Activated T-helper 2 cell treated with anti-CD3 and anti-CD28 coated beads, Interferon-gamma antibody, Interleukin-2, Interleukin-4, amounts not matched to agents 10 μg/mL and 5 μg/mL and 100 μg/mL, durations not matched to agents 14 hours and 24 hours and 36 hours (primary cell): ENCODE measurements at places on chromosomes 16 and 17. TPM values are rescaled to one million over a fixed set of nuclear protein-coding genes. Genes with fewer than 3 reads are reported as not detected.

DNA sequence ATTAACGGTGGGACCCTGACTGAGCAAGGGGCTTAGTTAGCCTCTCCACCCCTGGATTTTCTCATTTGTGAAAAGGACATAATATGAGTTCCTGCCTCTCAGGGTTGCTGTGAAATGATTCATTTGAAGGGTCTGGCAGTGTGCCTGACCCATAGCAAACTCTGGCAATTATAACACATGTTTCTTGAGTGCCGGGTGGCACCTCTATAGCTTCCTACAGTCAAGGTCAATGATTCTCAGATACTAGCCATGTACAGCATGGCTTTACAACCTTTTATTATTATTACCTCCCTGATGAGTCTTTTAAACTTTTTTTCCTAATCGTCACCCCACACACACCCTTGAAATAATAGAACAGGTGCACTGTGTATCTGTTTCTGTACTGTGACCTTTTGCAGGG lies 42.1 kb downstream of the TMEM114 start:
- H3K27ac ChIP-seq = no peak overlapping the region
- H3K4me1 ChIP-seq = no peaks in the 10 kb centered on the region
- H3K27me3 ChIP-seq = no peaks in the 10 kb centered on the region
- DNase-seq = no peak

- H3K27me3 ChIP-seq = peaks cover 15% of the 10 kb centered on the region
- no peak overlapping the region for H3K4me3 ChIP-seq
- peaks cover 3% of the 10 kb centered on the region for H3K36me3 ChIP-seq
- no peak for DNase-seq
Observed at GRCh38 chr17:77720946-77721845, 237.3 kb upstream of the TNRC6C start.

DNA sequence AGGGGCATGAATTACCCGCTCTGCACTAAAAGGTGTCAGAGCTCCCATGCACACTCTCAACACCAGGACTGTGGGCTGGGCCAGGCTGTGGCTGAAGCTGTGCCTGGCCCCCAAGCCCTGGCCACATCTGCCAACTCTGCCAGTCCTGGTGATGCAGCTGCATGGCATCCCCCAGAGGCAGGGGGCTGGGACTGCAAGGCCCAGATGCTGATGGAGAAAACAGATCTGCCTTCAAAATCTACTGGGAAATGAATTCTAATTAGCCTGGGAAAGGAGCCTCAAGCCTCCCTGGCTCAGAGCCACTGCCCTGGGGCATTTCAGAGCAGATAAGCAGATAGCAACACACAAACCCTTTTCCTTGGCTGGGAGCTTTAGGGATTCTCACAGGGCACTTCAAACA lies 3.4 kb downstream of the CHST6 start:
- H3K27me3 ChIP-seq = peaks cover 17% of the 10 kb centered on the region
- no peak overlapping the region for H3K27ac ChIP-seq
- DNase-seq = no peak
- H3K4me1 ChIP-seq = peaks cover 2% of the 10 kb centered on the region

- no peaks in the 10 kb centered on the region for H3K27me3 ChIP-seq
- H3K36me3 ChIP-seq = peaks cover 49% of the 10 kb centered on the region
- DNase-seq = no peak
- H3K27ac ChIP-seq = peak overlapping the region; percentile 99
- H3K4me3 ChIP-seq = peak overlapping the region; percentile 96
- peaks cover 25% of the 10 kb centered on the region for H3K4me1 ChIP-seq
Observed at GRCh38 chr17:39462631-39463375, 1.5 kb downstream of the CDK12 start.

DNA sequence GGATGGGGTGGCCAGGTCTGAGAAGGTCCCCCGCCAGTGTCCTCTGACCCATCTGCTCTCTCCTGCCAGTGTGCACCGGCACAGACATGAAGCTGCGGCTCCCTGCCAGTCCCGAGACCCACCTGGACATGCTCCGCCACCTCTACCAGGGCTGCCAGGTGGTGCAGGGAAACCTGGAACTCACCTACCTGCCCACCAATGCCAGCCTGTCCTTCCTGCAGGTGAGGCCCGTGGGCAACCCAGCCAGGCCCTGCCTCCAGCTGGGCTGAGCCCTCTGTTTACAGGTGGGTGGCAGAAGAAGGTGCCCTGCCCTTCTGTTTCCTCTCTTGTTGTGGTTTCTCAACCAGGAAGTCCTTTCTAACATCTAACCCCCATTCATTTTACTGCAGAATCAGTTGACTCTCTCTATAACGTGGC lies 7.1 kb downstream of the ERBB2 start:
- H3K27me3 ChIP-seq = peaks cover 8% of the 10 kb centered on the region
- H3K4me3 ChIP-seq = no peak overlapping the region
- H3K4me1 ChIP-seq = peaks cover 10% of the 10 kb centered on the region
- no peak for DNase-seq

- H3K27me3 ChIP-seq = peaks cover 6% of the 10 kb centered on the region
- DNase-seq = no peak
- no peaks in the 10 kb centered on the region for H3K4me1 ChIP-seq
- H3K27ac ChIP-seq = no peak overlapping the region
- H3K36me3 ChIP-seq = no peaks in the 10 kb centered on the region
- no peak overlapping the region for H3K4me3 ChIP-seq
Observed at GRCh38 chr16:9151597-9151996, 60.2 kb downstream of the HAPSTR1 start.

- DNase-seq = no peak
- H3K27ac ChIP-seq = no peak overlapping the region
- no peaks in the 10 kb centered on the region for H3K27me3 ChIP-seq
- no peak overlapping the region for H3K4me3 ChIP-seq
- no peaks in the 10 kb centered on the region for H3K4me1 ChIP-seq
- H3K36me3 ChIP-seq = no peaks in the 10 kb centered on the region
Observed at GRCh38 chr17:2935632-2936031, 127.8 kb downstream of the OR1D5 start.

- peaks cover 35% of the 10 kb centered on the region for H3K4me1 ChIP-seq
- peaks cover 31% of the 10 kb centered on the region for H3K36me3 ChIP-seq
- peak overlapping the region; percentile 88 for H3K4me3 ChIP-seq
- DNase-seq = no peak
- H3K27ac ChIP-seq = peak overlapping the region; percentile 71
- H3K27me3 ChIP-seq = peaks cover 6% of the 10 kb centered on the region
Observed at GRCh38 chr16:3879258-3879886, 1.1 kb downstream of the CREBBP start.

DNA sequence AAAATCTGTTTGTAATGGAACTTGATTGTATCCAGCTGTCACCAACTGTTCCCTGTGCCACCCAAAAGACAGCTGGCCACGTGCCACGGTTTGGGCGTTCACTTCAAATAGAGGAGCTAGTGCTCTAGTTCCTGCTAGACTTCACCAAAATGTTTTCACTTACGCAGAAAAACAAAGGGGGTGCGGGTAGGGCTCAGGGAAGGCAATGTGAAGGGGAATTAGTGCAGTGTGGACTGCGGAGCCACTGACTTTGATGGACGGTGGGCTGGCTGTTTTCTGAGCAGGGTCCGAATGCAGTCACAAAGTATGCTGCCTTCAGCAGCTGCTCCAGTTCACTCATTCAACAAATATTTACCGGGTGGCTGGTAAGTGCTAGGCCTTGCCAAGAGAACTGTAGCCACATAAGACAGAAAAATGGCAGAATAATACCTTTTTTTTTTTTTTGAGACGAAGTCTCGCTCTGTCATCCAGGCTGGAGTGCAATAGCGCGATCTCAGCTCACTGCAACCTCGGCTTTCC lies 7.6 kb upstream of the CYTH1 start:
- H3K4me3 ChIP-seq = no peak overlapping the region
- peak overlapping the region; percentile 6 for H3K27ac ChIP-seq
- peaks cover 45% of the 10 kb centered on the region for H3K36me3 ChIP-seq
- H3K4me1 ChIP-seq = peaks cover 23% of the 10 kb centered on the region

DNA sequence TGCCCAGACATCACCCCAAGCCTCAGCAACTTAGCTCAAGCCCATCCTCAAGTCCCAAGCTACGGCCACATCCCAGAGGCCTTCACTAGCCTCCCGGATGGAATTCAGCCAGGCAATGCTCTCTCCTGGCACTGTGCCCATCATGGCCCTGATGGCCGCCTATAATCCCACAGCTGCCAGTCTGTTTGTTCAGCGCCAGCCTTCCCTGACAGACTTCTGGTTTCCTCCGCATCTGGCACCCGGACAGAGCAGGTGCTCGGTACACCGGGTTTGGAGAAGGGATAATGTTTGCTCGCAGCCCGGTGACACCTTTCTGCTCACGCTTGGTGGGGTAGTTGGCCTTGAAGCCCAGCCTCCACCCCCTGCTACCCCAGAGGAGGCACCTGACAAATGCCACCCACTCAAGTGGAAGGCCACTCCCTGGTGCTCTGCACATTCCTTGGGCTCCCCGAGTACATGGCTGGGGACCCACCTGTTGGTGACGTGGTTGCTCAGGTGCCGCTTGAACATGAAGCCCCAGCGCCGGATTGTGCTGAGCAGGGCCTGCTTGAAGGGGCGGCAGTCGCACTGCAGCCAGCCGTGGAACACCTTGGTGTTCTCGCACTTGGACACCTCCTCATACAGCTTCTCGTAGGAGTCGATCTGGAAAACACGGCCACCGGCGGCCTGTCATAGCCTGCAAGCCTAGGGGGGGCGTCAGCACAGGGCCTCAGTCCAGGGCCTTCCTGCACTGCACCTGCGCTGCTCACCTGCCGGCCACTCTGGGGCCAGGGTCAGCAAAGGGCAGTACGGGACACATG lies 47.1 kb downstream of the DNAH17 start:
- H3K27ac ChIP-seq = no peak overlapping the region
- H3K36me3 ChIP-seq = no peaks in the 10 kb centered on the region
- no peak for DNase-seq
- peaks cover 12% of the 10 kb centered on the region for H3K4me1 ChIP-seq
- H3K27me3 ChIP-seq = no peaks in the 10 kb centered on the region

DNA sequence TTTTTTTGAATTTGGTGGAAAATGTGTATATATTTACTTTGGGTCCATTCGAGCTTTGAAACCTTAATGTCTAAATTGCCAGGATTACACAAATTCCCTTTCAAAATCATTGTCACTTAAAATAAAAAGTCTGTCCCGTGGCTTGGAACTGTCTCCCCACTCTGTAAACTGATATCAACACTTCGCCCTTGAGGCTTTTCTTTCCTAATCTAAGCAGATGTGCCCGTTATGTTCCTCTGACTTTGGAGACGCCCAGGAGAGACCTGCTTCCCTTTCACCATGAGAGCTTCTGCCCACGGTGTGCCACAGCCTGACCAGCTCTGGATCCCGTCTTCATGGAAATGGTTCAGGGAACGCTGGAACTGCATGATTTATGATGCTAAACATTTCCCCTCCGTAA lies 151.3 kb downstream of the C16orf95 start:
- DNase-seq = no peak
- no peak overlapping the region for H3K4me3 ChIP-seq
- no peaks in the 10 kb centered on the region for H3K4me1 ChIP-seq
- no peaks in the 10 kb centered on the region for H3K36me3 ChIP-seq
- H3K27me3 ChIP-seq = no peaks in the 10 kb centered on the region

DNA sequence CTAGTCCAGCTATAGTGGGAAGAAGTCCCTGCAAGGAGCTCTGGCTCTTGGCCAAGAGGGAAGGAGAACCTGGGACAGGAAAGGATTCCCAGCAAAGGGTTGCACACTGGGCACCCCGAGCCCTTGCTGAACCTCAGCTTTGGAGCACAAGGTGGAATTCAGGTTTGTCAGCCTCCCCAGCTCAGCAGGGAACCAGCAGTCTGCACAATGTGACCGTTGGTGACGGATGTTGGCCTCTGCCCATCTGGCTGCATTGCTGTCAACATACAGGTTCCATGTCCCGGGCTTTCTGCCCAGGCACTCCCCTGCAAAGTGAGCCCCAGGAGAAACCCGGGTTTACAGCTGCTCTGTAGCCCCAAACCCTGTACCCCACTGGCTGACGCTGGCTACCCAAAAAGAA lies 6.7 kb downstream of the RPRML start:
- DNase-seq = no peak
- peaks cover 12% of the 10 kb centered on the region for H3K27me3 ChIP-seq
- no peak overlapping the region for H3K27ac ChIP-seq
- H3K4me1 ChIP-seq = no peaks in the 10 kb centered on the region
- no peaks in the 10 kb centered on the region for H3K36me3 ChIP-seq

DNA sequence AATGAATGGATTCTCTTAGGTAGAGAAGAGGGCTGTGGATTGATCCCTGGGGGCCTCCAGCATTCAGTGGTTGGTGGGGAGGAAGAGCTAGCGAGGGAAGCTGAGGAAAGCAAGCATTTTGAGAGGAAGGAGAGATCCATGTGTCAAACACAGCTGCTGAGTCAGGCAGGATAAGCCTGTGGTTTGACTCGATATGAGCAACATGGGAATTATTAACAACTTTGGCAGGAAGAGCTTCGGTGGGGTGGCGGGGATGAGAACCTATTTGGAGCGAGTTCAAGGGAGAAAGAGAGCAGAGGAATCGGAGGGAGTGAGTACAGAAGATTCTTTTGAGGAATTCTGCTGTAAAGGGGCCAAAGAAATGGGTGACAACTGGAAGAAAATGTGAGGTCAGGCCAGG lies 59.5 kb upstream of the CDC42EP4 start:
- no peak overlapping the region for H3K4me3 ChIP-seq
- no peak for DNase-seq

DNA sequence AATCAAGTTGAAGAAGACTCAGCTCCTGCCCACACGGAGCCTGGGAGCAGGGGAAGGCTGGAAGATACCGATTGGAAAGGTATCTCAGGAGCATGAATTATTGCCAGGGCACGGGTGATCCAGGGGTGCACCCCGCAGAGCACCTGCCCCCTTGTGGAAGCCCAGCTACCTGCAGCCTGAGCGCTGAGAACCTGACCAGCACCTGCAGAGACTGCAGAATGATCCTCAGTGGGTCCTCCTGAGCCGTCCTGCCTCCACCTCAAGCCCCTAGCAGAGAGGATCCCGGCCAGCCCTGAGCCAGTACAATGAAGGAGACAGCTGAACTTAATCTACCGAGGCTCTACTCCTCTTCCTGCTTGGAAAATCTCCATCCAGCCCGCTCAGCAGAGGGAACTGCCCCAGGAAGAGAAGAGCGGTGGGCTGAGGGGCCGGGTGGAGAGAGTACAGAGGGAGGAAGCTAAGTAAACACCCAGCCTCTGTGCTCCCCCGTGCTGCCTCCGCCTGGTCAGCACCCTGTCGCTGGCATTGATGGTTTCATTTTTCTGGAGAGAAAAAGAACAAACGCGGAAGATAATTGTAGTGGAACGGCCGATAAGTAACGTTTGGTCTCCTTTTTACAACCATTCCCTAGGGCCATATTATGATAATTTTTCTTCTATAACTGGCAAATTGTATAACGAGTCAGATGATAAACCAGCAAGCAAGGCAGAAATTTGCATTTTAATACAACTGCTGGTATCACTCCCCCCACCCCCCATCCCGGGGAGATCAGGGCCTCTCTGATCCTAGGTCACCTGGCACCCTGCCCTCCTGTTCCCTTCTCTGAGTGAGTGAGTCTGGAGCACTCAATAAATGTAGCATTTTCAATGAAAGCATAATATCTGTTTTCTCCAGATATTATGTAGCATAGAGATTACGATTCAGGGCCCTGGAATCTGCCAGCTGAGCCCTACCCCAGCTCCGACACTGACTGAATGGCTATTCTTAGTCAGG lies 204.5 kb upstream of the RPL38 start:
- H3K27ac ChIP-seq = no peak overlapping the region
- H3K4me3 ChIP-seq = no peak overlapping the region
- no peaks in the 10 kb centered on the region for H3K36me3 ChIP-seq
- H3K4me1 ChIP-seq = no peaks in the 10 kb centered on the region

Gene PCTP
- 8.8 and 9.4 TPM in 2 replicates for total RNA-seq

Gene RAB11FIP4
- 20.8 and 26.2 TPM in 2 replicates for total RNA-seq

Gene MYADML2
- total RNA-seq = not detected in 2 replicates
